ENCODE measurements at places on chromosomes 6 and 20.

- DNase-seq: no peak
These were observed 746.9 kb downstream of the TBC1D32 start for GRCh38 chr6:120587381-120587780.

GRCh38 chr6:89045576-89045975 lies 35.0 kb upstream of the PNRC1 start:
- DNase-seq: no peak

DNA sequence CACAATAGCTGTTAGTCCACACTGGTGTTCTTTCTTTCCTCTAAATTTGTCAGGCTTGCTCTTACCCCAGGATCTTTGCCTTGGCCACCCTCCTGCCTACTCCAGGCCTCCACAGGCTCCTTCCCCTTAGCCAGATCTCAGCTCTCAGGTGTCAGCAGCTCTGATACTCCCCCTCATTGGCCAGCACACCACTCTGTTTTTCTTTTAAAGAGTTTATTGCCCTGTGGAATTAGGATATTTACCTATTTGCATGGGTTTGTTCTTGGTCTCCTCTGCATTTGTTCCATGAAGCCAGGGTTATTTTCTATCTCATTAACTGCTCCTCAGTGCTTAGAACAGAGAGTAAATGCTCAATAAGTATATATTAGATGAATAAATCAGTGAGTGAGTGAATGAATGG lies 36.8 kb downstream of the GCNT2 start:
- peak; percentile 7 for DNase-seq

DNA sequence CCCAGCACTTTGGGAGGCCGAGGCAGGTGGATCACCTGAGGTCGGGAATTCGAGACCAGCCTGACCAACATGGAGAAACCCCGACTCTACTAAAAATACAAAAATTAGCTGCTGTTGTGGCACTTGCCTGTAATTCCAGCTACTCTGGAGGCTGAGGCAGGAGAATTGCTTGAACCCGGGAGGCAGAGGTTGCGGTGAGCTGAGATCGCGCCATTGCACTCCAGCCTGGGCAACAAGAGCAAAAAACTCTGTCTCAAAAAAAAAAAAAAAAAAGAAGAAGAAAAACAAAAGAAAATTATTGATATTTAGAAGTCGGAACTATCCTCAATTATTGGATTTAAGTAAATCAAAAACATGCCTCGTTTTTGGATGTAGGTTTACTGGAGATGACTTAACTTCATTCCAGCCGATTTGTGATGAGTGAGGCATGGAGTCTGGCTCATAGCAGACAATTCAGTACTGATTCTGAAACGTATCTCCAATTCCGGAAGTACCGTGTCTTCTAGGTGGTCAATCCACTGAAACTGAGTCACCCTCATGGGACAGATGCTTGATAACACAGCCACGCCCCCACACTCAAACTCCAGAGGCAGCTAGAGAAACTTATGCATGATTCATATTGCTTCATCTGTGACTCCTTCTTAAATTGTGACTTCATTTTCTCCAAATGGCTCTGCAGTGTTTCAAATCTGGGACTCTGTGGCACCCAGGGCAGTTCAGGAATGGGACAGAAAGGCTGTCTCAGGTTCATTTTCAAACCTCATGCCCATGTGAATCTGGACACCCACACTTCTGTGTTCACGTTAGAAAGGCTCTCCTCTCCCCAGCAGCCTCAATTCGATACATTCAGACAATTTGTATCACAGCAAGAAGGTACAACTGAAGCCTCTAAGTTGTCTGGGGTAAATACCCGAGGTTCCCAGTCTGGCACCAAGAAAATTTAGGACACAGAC lies 110.4 kb upstream of the ARMC2 start:
- no peak for DNase-seq

DNA sequence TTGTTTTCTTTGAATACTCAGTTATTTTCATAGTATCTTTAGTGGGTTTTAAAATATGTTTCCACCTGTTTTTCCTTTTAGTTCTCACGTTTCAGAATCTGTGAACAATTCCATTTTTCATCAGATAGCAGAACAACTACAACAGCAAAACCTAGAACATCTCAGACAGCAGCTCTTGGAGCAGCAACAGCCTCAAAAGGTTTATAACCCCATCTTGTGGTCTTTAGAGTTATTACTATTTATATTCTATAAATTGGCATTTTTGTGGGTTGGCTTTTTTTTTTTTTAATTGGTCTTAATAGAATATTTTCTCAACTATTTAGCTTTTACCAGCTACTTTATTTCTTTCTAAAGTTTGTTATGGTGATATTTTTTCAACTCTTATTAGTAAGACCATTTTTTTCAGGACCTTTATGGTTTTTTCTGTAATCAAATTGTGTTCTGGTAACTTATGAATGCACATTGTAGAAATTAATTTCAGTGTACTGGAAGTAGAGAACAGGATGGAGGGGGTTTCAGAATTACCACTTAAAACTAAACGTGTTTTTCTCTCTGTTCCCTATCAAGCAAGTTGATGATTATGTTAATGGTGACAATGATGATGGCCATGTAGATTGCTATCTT lies 72.2 kb downstream of the SCAF8 start:
- peak; percentile 6 for DNase-seq
